Stimulated activated CD8-positive, alpha-beta memory T cell treated with anti-CD3 and anti-CD28 coated beads, Interleukin-15, amount 100 ng/mL, for 48 hours (primary cell): ENCODE measurements at places on chromosomes 6 and 20.

DNA sequence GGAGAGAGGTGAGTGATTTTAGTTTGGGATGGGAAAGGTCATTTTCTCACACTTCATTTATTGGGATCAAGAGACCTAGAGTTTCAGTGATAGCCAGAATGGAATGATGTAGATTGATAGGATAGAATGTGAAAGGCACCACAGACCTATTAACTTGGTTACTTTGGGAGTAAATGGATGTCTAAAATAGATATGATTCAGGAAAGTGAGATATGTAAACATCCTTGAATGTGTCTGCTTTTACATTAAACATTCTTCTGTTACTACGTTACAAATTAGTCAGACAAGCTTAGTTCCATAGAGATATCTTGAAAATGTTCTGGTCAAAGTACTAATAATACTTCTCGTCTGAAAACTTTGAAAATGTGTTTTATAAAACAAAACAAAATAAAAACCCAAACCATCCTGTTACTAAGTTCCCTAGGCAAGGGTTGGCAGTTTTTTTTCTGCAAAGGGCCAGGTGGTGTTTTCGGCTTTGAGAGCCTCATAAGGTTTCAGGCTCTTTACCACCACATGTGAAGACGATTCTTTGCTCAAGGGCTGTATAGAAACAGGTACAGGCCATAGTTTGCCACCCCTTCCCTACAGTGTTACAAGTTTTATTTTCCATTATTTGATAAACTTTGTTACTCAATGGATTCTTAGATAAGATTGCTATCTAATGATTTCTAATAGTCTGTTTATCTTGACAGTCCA, 3.4 kb downstream of the CYB5R4 start:
- DNase-seq = no peak

GRCh38 chr6:169619650-169620049, 82.2 kb downstream of the WDR27 start:
- no peak for DNase-seq

DNA sequence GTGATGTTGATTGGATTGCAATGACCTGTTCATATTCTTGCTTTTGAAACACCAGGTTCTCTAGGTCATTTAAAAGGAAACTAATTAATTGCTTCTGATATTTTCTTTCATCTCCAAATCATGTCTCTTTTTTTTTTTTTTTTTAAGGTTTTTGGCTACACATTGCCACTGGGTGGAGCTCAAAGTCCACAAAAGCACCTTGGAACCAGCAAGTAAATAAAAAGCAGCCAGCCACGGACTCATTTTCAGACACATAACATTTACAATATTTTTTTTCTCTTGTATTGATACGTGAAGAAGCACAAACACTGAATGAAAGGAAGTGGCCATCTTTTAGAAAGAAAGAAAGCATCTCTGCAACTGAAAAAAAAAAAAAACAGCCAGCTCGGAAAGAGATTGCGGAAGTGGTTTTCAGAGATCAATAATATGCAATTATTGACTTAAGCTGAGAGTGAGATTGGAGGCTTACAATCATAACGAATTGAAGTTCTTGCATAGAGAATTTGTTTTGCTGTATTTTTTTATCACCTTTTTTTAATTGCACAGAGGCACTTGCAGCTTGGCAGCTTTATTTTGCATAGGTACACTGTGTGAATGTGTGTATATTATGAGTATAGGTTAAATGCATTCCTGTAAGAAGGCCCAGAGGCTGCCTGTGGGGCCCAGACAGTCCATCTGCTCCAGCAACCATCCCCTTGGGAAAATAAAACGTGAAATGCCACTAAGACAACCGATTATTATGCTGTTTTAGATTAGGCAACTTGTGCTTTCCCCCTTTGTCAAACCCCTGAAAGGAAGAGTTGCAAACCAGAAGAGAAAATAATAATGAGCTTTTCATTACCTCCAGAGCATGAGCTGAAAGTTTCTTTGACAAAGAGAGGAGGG, 28.2 kb downstream of the CGA start:
- no peak for DNase-seq

DNA sequence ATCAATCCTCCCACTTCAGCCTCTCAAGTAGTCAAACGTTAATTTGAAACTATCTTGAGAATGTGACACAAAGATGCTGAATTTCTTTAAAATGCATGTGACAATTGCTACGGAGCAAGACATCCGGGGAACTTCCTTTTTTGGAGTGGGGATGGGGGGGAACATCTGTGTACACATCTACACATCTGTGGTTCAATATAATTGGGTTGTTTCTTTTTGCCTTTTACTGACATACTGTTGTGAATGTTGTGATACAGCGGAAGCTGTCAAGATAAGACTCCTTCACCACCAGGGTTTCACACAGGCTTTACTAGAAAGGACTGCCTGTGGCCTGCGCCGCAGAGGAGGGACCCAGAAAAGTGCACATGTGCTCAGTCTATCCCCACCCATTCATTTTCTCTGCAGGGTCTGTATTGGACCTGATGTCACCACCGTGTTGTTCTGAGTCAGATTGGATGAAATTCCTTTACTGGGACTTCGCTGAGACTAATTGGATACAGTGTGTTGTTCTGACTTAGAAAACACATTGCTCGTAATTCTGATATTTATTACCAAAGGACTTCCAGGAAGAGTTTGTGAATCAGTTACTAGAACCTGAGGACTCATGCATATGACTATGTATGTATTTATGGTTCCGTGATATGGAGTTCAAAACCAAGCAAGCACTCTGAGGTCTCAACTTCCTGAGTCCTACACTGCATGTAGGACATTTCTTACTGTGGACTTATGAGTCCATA, 98.7 kb upstream of the SGK1 start:
- DNase-seq = no peak

- no peak for DNase-seq
Observed at GRCh38 chr6:32200711-32201475, 8.4 kb upstream of the GPSM3 start.

GRCh38 chr6:33739571-33739970, 7.1 kb downstream of the IP6K3 start:
- DNase-seq = no peak

GRCh38 chr20:25083773-25084625, 2.1 kb upstream of the VSX1 start:
- no peak for DNase-seq

DNA sequence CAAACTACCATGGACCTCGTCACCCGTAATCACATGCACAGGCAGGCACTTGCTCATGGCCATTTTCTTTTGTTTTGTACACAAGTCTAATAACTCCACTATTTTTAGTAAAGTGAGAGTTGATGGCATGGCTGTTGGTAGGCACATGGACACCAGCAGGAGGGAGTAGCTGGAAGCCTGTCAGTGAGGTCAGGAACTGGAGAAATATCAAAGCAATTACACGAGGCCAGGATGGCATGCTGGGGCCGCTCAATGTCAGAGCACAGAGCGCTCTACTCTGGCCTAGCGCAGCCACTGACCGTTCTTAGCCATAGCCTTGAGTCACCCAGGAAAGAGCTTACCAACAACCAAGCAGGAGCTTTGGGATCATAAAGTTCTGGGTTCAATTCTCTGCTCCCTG, 36.1 kb upstream of the GTSF1L start:
- DNase-seq = no peak

- DNase-seq = no peak
Observed at GRCh38 chr6:109007521-109007920, 87.1 kb downstream of the SESN1 start.

GRCh38 chr6:149055195-149055899, 262.2 kb upstream of the TAB2 start:
- DNase-seq = no peak

GRCh38 chr6:163250116-163250515, 164.4 kb upstream of the QKI start:
- no peak for DNase-seq

DNA sequence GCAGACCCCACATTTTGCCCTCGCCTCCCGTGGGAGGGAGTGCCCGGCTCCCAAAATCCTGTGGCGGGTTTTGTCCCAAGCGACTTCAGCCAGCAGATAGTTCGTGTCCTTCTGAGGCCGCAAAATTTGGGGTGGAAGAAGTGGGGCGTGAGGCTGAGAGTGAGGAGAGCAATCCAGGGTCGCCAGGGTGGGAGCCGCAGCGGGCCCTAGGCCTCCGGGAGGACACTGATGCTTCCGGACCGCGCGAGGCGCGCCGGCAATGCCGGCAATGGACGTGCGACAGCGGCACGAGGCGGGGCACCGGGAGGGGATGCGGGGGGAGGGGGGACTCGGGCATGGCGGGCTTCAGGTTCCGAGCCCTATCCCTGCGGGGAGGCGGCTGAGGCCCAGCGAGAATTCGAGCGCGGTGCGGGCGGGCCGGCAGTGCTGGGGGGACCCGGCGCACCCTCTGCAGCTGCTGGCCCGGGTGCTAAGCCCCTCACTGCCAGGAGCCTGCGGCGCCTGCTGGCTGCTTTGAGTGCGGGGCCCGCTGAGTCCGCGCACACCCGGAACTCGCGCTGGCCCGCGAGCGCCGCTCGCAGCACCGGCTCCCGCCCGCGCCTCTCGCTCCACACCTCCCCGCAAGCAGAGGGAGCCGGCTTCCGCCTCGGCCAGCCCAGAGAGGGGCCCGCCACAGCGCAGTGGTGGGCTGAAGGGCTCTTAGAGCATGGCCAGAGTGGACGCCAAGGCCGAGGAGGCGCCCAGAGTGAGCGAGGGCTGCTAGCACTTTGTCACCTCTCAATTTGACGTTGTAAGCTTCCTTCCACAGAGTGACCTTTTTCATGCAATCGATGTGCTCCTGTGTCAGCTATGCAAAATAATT, 143.8 kb downstream of the LPA start:
- DNase-seq = peak; percentile 60

DNA sequence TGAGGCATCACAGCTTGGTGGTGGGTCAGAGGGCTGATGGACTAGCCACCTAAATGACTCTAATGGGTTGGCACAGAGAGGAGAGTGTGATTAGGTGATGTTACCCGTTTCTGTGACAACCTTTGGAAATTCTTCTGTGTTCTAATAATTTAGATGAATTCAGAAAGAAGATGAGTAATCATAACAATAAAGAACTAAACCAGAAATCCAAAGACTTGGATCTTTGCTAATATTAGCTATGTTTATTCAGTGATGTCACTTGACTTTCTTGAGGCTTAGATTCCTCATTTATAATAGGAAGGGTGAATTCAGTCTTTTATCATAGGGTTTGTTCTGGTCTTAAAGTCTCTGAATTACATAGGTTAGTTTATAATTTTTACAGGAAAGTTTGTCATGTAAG, 19.9 kb downstream of the CRYBG1 start:
- no peak for DNase-seq

DNA sequence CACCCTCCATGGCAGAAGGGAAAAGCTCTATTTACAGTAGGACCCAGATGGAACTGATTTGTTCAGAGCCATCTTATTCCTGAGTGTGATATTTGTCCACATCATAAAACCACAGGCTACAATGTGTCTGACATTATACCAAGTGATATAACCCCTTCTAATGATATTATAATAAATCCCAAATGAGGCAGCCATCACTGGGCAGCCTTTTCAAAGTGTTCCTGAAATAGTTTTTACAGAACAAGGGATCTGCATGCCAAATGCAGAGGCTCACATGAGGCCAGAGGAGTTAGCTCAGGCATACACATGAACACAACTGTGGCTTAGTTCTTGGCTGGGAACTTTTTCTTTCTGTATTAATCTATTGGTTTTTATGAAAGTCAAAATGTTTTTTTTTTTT, 207.7 kb downstream of the MAFB start:
- no peak for DNase-seq

DNA sequence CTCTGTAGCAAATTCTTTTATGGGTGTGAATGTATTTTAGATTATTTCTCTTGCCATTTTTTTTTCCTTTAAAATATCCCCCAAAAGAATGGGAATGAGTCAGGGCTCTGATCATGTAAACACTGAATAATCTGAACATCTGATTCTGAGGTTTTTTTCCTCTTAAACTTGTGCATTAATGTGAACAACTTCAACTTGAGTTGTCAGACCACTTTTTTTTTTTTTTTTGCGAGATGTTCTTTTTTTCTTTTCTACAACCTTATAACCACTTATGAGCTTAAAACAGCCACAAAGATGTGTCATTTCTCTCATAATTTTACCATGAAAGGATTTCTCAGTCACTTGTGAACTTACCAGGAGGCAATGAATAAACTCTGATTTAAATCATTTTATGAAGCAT, 85.3 kb downstream of the TBC1D7 start:
- DNase-seq = no peak

DNA sequence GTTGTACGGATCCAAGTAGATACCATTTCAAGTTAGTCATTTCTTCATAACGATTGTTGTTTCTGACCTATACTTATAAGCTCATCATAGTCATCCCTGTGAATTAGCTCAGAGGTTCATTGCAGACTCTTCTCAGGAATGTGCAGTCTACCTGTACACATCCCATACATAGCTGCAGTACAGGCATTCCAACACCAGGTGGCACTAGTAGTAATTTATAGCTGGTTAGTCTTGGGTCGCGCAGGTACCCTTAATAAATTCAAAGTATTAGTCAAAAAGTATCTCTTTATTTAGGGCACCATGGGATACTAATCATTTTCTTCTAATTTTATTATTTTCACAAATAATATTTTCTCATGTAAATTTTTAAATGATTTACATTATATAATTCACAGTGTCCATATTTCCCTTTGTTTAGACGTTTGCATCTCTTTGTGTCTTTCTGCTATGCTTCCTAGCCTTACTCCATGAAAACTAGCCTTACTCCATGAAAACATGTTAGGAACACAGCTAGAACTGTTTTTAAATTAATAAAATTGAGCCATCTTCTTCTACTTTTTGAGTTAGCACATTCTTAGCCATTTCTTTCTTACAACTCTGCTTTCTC, 128.6 kb upstream of the FAM83B start:
- DNase-seq = peak; percentile 10

DNA sequence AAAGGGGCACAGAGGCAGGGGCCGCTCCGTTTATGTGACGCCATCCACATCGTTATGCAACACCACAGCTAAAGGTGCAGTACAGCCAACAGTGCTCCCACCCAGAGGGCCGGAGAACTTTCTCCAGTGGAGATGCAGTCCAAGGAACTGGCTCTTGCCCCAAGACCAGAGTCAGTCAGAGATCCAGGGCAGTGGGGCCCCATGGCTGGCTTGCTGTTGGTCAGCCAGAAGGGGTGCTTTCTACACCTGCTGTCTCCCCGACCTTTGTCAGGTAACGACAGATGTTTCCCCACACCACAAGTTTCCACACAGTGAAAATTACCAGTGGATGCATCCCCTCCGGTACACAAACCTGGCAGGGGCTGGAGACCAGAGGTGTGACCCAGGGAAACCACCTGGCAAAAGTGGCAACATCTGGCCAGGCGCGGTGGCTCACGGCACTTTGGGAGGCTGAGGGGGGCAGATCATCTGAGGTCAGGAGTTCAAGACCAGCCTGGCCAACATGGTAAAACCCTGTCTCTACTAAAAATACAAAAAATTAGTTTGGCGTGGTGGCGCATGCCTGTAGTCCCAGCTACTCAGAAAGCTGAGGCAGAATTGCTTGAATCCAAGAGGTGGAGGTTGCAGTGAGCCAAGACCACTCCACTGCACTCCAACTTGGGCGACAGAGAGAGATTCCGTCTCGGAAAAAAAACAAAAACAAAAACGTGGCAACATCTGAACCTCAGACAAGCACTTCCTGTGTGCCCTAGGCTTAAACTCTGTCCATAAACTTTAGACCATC, 34.9 kb downstream of the UBE2V1 start:
- DNase-seq = no peak
